ENCODE measurements at places on chromosomes 1 and 21.

GRCh38 chr1:101992821-101993575 lies 3.7 kb downstream of the OLFM3 start:
- DNase-seq = no peak

DNA sequence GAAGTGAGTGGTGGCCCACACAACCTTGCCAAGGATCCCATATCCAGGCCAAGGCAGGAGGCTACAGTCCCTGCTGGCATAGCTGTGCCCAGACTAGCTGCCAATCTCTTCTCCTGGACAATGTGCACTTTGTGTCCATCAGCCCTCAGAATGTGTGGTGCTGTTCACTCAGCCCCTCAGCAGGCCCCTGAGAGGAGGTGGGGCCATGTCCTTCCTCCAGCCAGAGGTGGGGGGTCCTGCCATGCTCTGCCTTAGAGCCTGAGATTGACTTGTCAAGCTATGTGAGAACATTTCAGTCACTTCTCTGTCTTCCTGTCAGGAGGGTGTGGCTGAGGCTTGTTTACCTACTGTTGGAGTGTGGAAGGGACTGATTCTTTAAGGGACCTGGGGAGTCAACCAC lies 1.4 kb downstream of the NCF2 start:
- DNase-seq = no peak

- DNase-seq = no peak
These were observed 171.1 kb downstream of the RHOU start for GRCh38 chr1:228906223-228906860.

GRCh38 chr21:40158366-40158765 lies 291.1 kb downstream of the PCP4 start:
- no peak for DNase-seq

GRCh38 chr1:86114816-86115400 lies 41.7 kb downstream of the COL24A1 start:
- DNase-seq = no peak

DNA sequence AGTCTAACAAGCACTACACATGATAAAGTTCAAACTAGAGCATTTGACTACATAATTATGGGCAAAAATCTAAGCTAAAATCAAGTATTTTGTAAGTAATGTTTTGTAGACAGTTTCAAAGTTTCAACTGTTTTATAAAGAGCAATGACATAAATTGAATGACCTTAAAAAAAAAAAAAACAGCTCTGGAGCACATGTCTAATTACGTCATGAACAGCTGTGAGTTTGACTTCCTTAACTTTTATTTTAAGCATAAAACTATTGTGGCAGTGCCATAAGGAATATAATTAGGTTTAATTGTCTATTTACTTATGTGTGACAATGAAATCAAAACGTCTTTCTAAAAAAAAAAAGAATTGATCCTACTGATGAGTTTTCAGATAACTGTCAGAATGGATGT lies 272.5 kb upstream of the LRRC7 start:
- DNase-seq = no peak

- DNase-seq = no peak
These were observed 687.0 kb upstream of the ADGRL2 start for GRCh38 chr1:81113688-81114087.

GRCh38 chr1:9292361-9293240 lies at the start of gene SPSB1:
SPSB1 (plus strand) TSS chr1:9292894; CDS start chr1:9355892, 62,998 bp downstream.
- DNase-seq = no peak

- DNase-seq = no peak
These were observed 30.8 kb upstream of the PTPRF start for GRCh38 chr1:43499898-43500297.

- DNase-seq = no peak
These were observed 45.6 kb downstream of the UBR4 start for GRCh38 chr1:19164274-19165015.

- no peak for DNase-seq
These were observed 1.9 kb upstream of the CTH start for GRCh38 chr1:70409136-70409535.

- no peak for DNase-seq
These were observed 10.9 kb downstream of the TAGLN2 start for GRCh38 chr1:159914252-159915018.

GRCh38 chr1:21586846-21587601 lies 77.8 kb downstream of the ALPL start:
- DNase-seq = no peak

GRCh38 chr21:38438462-38438893 lies 59.8 kb downstream of the ERG start:
- DNase-seq = no peak

- no peak for DNase-seq
These were observed 131.6 kb downstream of the LHX8 start for GRCh38 chr1:75265792-75266191.

DNA sequence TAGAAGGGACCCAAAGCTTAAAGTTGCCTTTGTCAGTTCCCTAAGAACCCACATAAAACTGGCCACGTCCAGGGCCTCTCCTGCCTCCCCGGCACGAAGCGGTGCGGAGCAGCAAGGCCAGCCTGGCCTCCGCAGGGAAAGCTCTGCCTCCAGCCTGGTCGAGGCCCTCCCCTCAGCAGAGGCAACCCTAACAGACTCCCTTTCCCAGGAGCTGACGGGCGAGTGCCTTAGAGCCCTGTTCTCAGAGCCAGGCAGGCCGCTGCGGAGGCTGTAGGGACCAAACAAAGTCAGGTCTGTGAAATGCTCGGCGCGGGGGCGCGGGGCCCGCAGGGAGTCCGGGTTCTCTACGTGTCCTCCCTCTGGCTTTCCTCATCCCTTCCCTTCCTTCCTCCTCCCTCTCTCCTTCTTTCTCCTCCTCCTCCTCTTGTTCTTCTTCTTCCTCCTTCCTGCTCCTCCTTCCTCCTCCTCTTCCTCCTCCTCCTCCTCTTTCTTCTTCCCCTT lies 40.7 kb downstream of the RIPK4 start:
- DNase-seq = no peak

- DNase-seq = no peak
These were observed 838.9 kb downstream of the USP25 start for GRCh38 chr21:16568661-16569060.

GRCh38 chr1:208524376-208524775 lies 280.2 kb upstream of the PLXNA2 start:
- no peak for DNase-seq

GRCh38 chr1:69523461-69523860 lies 44.3 kb upstream of the LRRC7 start:
- DNase-seq = no peak

Measured in activated CD4-positive, alpha-beta T cell treated with anti-CD3 and anti-CD28 coated beads for 24 hours (primary cell).